ENCODE measurements at places on chromosomes 6 and 20. TPM values are rescaled to one million over a fixed set of nuclear protein-coding genes. Genes with fewer than 3 reads are reported as not detected.

LPIN3 gene
- polyA plus RNA-seq, result 9.5 TPM

GCNT2 gene
- polyA plus RNA-seq, result 27.3 TPM

NOTCH4 gene
- 7.2 TPM for polyA plus RNA-seq

ADGRB3 gene
- polyA plus RNA-seq, result 1.2 TPM

LY6G6D gene
- not detected for polyA plus RNA-seq

PHF10 gene
- polyA plus RNA-seq, result 31.5 TPM

LY6G6F gene
- not detected for polyA plus RNA-seq

CDK5RAP1 gene
- polyA plus RNA-seq, result 52.3 TPM

ADA gene
- 16.7 TPM for polyA plus RNA-seq

FAM83C gene
- polyA plus RNA-seq, result not detected

TEAD3 gene
- 78.3 TPM for polyA plus RNA-seq

FAM209B gene
- 0.26 TPM for polyA plus RNA-seq

HLA-DMB gene
- polyA plus RNA-seq, result not detected

PPP1R16B gene
- polyA plus RNA-seq, result 0.10 TPM

TINAG gene
- not detected for polyA plus RNA-seq

TREM2 gene
- polyA plus RNA-seq, result not detected

PPP1R14C gene
- polyA plus RNA-seq, result 190 TPM

LY6G6C gene
- not detected for polyA plus RNA-seq

SOX18 gene
- 3.5 TPM for polyA plus RNA-seq

CCM2L gene
- 0.35 TPM for polyA plus RNA-seq

CRISP3 gene
- not detected for polyA plus RNA-seq

PSORS1C2 gene
- not detected for polyA plus RNA-seq

DEFB132 gene
- polyA plus RNA-seq, result not detected

KIAA1755 gene
- polyA plus RNA-seq, result not detected

PLEKHG1 gene
- 2.7 TPM for polyA plus RNA-seq

TRIM15 gene
- not detected for polyA plus RNA-seq

BPIFB2 gene
- polyA plus RNA-seq, result not detected

LRRC73 gene
- polyA plus RNA-seq, result 2.9 TPM

HTR1E gene
- polyA plus RNA-seq, result 0.46 TPM

TFAP2A gene
- 0.17 TPM for polyA plus RNA-seq

SEMG1 gene
- not detected for polyA plus RNA-seq

KCNQ5 gene
- 31.4 TPM for polyA plus RNA-seq

PRND gene
- 1.3 TPM for polyA plus RNA-seq

ZNF391 gene
- 11.0 TPM for polyA plus RNA-seq

NEURL2 gene
- polyA plus RNA-seq, result 64.5 TPM

MAP7 gene
- polyA plus RNA-seq, result 4.1 TPM

CGA gene
- 0.51 TPM for polyA plus RNA-seq

TSPO2 gene
- polyA plus RNA-seq, result not detected

EHMT2 gene
- 89.6 TPM for polyA plus RNA-seq

Measured in cardiac muscle cell (in vitro differentiated cells and primary cell).